Esophagus squamous epithelium (tissue), 5 donors: ENCODE measurements at places on chromosomes 2 and 18.

DNA sequence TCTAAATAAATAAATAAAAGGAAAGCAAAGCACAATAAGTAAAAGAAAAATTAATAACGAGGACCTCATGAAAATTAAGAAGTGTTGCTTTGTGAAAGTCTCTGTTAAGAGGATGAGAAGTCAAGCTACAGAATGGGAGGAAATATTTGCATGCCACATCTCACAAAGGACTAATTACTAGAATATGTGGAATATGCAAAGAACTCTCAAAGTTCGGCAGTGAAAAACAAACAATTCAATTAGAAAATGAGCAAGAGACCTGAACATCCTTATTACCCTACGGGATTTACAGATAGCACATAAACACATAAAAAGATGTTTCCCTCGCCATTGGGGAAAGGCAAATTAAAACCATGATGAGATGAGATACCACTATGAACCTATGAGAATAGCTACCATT is 23.3 kb downstream of the CYP26B1 start:
- no peak for DNase-seq

DNA sequence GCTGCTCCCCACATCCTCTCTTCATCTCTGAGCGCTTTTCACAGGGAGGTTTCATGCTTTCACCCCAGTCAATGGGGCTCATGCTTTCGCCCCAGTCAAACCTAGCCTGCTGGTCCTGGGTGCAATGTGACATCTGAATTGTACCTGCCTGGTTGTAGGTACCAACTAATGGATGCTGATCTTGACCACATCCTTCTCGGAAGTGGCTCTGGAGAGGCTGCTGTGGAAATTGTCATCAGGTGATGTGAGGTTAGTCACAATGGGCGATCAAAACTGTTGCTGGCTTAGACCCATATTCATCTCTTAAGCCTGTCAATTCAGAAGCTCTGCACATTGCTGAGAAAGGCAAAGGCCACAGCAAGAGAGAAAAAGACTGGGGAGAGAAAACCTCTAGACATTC is 32.7 kb upstream of the ALKAL2 start:
- DNase-seq: no peak

GRCh38 chr2:118223511-118223991 is 135.3 kb downstream of the INSIG2 start:
- no peak for DNase-seq

- DNase-seq: no peak
These were observed 199.1 kb upstream of the SLC14A2 start for GRCh38 chr18:45416168-45416567.

DNA sequence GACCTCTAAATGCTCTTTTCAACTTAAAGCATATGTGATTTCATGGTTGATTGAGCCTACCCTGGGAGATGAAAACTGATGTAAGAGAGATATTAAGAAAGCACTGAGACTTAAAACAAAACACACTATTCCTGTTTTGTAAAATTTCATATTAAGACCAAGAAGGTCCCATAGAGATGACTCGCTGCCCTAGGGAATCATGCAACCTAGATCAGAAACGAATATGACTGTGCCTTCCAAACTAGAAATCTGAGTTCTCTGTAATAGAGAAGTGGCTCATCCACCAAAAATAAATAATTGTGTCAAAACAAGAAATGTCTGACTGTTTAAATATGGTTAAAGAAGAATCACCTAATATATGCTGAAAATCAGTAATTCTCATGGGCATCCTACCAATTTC is 776.8 kb upstream of the SOX11 start:
- DNase-seq: no peak
